ENCODE measurements at places on chromosomes 1 and 21.

DNA sequence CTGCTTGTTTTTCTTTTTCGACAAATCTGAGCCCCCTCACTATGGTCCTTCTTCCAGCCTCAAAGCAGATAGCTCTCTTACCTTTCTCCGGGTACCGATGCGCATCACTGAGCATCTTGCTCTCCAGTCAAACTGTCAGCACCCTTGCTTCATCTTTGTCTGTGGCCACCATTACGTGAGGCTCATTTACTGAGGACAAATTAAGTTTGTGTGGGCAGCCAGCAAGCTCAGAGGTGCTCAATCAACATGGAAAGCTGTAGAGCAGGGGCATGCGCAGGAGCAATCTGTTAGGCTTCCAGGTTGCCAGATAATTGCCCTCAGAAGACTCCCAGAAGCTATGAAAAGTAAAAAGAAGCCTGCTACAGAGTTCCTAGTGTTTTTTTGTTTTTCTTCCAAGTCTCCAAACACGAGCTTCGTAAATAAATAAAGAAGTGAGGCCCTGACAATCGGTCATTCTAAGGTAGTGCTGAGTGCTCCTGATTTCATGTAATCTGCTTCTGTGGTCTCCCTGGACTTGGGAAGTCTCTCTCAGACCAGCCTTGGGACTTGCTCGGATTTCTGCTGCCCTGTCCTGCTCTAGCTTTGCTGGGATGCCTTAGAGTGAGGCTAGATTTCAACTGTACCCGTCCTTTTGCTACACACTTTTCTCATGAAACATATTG is 1.8 kb downstream of the C1orf53 start:
- DNase-seq, result no peak
- peaks cover 35% of the 10 kb centered on the region for H3K4me1 ChIP-seq
- no peaks in the 10 kb centered on the region for H3K27me3 ChIP-seq
- no peaks in the 10 kb centered on the region for H3K36me3 ChIP-seq

GRCh38 chr1:11749203-11749689 is 12.7 kb upstream of the C1orf167 start:
- peak; percentile 60 for DNase-seq
- H3K36me3 ChIP-seq, result no peaks in the 10 kb centered on the region
- H3K27ac ChIP-seq, result no peak overlapping the region

- no peaks in the 10 kb centered on the region for H3K27me3 ChIP-seq
- H3K27ac ChIP-seq, result no peak overlapping the region
- no peaks in the 10 kb centered on the region for H3K4me1 ChIP-seq
- H3K36me3 ChIP-seq, result no peaks in the 10 kb centered on the region
- no peak overlapping the region for H3K4me3 ChIP-seq
- no peak for DNase-seq
Measured at GRCh38 chr1:213492161-213493041, 441.4 kb downstream of the RPS6KC1 start.

DNA sequence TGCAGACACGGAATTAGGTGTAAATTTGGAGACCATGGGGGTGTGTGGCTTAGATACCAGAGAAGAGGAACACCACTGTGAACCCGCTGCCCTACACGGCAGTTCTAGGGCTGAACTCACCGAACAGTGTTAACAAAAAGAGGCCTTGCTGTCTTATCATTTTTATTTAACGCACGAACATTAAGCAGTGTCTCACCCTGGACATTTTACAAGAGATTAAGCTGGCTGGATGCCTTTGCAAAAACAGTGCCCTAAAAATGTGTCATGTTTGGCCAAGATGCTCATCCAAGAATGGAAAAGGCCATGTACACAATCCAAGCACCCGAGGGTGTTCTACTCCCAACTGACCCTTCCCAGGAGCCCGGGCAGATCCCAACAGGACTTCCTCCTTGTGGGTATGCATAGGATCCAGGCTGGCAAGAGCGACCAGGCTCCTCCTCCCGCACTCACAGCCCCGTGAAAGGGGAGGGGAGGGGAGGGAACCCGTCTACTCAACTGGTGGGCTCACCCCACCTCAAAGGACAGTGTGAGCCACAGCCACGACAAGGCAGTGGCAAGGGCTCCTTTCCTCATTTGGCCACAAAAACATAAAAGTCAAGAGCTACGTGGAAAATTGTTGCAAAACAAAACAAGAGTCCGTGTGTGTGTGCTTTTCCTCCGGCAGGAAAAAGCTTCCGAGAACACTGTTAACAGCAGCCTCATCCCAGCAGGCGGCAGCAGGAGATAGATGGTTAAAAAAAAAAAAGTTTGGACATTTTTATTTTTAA is 20.3 kb downstream of the C2CD2 start:
- H3K27ac ChIP-seq, result no peak overlapping the region
- H3K27me3 ChIP-seq, result no peaks in the 10 kb centered on the region
- H3K4me1 ChIP-seq, result peaks cover 8% of the 10 kb centered on the region
- no peak for DNase-seq
- H3K36me3 ChIP-seq, result no peaks in the 10 kb centered on the region
